Skin of body (tissue), 3 donors: ENCODE measurements at places on chromosomes 1 and 21. TPM values are rescaled to one million over a fixed set of nuclear protein-coding genes. Genes with fewer than 3 reads are reported as not detected.

Gene L1TD1
- total RNA-seq = 1.5 TPM

Gene OR10Z1
- not detected for total RNA-seq

DNA sequence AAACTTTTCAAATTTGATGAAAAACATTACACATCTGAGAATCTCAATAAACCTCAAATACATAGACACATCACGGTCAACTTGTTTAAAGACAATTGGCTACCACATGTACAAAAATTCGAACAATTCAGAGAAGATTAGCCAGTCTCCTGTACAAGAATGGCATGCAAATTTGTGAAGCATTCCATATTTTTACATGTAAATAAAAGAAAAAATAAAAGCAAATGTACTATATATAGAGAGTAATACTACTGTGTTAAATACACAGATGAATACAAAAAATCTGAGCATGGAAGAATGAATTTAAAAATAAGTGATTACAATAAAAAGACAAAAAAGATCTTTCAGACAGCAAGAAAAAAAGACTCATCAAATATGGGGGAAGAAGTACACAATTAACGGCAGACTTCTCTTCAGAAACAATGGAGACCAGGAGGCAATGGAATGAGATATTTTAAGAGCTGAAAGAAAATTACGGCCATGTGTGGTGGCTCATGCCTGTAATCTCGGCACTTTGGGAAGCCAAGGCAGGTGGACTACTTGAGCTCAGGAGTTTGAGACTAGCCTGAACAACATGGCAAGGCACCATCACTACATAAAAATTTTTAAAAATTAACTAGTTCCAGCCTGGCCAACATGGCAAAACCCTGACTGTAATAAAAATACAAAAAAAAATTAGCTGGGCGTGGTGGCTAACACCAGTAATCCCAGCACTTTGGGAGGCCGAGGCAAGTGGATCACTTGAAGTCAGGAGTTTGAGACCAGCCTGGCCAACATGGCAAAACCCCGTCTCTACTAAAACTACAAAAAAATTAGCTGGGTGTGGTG is 23.2 kb downstream of the HAX1 start:
- no peak for DNase-seq

GRCh38 chr1:73617145-73617544 is 580.8 kb downstream of the LRRIQ3 start:
- no peak for DNase-seq

DNA sequence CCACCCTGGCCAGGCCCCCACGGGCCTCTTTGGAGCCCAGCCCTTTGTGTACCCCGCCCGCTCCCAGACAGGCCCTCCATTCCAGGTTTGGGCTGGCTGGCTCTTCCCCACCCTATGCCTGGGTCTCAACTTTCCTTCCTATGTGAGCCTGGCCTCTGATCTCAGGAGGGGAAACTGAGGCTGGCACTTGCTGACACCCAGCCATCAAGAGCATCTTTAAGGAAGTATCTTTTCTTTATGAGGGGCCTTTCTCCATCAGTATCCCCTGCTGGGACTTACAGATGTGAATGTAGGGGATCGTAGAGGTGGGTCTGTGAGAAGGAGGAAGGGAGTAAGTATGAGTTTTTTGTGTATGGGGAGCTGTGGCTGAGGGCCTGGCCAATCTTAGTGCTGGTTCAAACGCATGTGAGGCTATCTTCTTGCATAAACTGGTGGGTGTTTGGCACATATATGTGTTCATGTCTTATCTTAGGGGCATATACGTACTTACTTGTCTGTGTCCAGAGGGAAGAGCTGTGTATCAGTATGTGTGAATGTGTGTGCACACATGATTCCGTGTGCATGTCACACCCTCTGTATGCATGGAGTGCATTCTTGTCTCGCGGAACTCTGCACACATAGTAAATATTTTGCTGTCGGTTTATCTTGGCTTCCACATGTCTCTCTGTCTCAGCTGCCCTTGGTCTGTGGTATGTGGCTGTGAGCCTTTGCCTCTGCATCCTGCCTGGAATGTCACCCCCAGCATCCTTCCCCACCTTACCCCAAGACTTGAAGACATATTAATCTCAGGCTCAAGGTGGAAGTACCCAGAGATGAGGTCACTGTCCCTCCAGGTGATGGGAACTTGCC is 5.4 kb downstream of the NECTIN4 start:
- DNase-seq = no peak

- DNase-seq = no peak
Observed at GRCh38 chr1:7554385-7555235, 216.5 kb upstream of the VAMP3 start.

DNA sequence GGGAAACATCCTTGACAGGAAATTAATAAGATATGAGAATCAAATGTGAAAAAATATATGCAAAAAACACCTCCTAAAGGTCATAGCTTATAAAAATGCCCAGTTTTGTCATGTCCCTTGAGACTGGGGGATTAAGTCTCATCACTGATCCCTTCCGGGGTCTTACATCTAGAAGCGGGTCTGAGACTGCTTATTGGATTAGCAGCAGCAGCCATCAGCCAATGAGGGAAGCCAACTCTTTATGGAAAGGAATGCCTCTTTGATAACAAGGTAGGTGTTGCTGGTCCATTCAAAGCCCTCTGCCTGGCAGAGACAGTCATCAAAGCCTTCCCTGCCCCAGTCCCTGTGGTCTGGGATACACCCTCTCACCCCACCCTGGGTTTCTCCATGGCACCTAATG is 3.9 kb upstream of the CACNA1S start:
- DNase-seq = no peak
